ENCODE measurements at places on chromosomes 3 and 15. TPM values are rescaled to one million over a fixed set of nuclear protein-coding genes. Genes with fewer than 3 reads are reported as not detected.

Gene TMC3
- 0.05 TPM for total RNA-seq

Gene ATP13A5
- not detected for total RNA-seq

Gene ATXN7
- total RNA-seq, result 9.0 TPM

Gene GABRA5
- not detected for total RNA-seq

Gene ADAMTS7
- total RNA-seq, result 19.3 TPM

Gene ROBO2
- total RNA-seq, result not detected

Gene TYRO3
- total RNA-seq, result 5.0 TPM

Gene CLDN18
- not detected for total RNA-seq

Gene CMTM7
- 31.3 TPM for total RNA-seq

Gene ZNF592
- total RNA-seq, result 4.9 TPM

Gene SGO1
- 10.5 TPM for total RNA-seq

Gene THRB
- 0.23 TPM for total RNA-seq

Gene EPHB3
- total RNA-seq, result under 0.01 TPM

Gene LEKR1
- 0.14 TPM for total RNA-seq

Gene CHSY1
- total RNA-seq, result 47.7 TPM

Gene GNAT1
- not detected for total RNA-seq

Gene HRG
- not detected for total RNA-seq

Gene CHRNA5
- total RNA-seq, result 4.6 TPM

Gene ZDHHC19
- not detected for total RNA-seq

Gene STRIT1
- not detected for total RNA-seq

Gene PLCH1
- under 0.01 TPM for total RNA-seq

Gene RPL32
- 1,383 TPM for total RNA-seq

Gene FBXO40
- not detected for total RNA-seq

Data from dermis blood vessel endothelial cell (primary cell).